ENCODE measurements at places on chromosomes 7 and 10.

DNA sequence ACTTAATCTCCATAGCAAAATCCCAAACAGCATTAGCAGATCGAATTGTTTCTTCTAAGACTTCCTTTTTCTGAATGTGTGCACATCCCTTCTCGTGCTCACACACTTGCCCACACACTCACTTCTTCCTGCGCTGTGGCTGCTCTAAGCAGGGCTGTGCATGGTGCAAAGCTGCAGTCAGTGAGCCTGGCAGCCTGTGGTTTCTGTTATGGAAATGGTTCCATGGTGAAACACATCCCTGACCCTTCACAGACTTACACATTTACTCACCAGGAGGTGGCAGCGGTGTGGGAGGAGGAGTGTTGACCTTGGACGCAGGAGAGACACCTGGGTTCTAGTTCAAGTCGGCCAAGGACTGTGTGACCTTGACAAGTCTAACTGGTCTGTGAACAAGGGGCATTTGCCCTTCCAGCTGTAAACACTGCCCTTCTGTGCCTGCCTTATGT lies 24.9 kb downstream of the MTURN start:
- no peak for DNase-seq

- DNase-seq: no peak
Observed at GRCh38 chr7:111531993-111532392, 30.3 kb downstream of the IMMP2L start.

DNA sequence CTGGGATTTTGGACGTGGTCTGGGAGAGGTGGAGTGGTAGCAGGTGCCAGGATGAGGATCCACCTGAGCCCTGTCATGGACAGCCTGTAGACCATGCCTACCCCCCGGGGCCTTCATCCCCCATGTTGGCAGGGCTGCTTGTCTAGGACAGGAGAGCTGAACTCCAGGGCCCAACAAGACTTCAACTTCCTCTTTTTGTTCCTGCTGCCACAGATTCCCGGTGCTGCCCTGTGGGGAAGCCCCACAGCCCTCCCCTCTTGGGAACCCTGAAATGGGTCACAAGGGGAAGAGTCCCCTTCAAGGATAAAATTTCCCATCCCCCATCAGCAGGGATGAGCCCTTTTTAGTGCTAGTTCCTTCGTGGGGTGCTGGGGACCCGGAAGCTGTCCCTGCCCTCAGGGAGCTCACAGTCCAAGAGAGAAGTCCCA lies 1.3 kb upstream of the CUEDC2 start:
- DNase-seq: no peak

- DNase-seq: no peak
Observed at GRCh38 chr10:107548301-107548700, 383.8 kb upstream of the SORCS1 start.

DNA sequence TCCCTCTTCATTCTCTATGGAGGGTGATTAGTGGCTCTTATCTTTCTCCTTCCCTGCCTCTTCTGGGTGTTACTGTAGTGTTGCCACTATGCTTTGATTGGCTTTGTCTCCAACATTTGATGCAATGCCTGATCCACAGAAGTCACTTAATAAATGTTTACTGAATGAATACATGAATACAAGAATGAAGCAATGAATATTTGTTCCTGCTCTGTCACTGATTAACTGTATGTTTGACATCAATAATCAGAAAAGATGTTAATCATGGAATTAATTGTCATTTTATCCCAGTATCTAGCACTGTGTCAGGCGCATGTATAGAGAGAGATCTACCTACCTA lies 4.3 kb downstream of the ANK3 start:
- no peak for DNase-seq

DNA sequence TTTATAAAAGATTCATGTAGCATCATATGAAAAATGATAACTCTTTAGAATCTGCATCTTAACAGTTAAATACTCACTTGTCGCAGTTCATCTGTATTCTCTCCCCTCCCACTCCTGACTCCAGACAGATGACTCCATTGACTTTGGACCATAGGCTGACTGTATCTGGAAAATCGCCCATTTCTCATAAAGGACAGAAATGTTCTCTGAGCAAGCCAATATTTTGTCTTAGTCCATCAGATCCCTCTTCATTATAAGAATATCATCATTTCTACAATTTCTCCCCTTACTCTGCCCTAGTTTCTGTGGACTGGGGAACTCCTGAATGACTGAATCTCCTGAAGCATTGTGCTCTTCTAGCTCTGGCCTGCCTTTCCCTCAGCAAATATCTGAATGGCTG lies 125.4 kb downstream of the SEMA3D start:
- no peak for DNase-seq

DNA sequence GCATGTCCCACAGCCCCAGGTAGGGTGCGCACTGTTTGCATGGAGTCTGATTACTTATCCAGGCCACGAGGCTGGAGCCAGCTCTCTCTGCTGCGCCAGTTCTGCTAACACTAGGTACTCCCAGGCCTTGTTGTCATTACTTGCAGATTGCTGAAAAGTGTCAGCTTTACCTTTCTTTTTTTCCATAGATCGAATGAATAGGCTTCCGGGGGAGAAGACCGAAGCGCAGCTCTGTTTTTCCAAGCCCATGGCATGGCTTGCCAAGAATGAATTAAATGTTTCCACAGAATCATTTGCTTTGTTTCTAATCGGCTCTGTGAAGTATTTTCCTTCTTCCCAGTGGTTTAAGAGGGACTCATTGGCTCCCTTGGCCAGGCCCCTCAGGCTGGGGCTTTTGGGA lies 285.8 kb downstream of the BMPER start:
- no peak for DNase-seq

- no peak for DNase-seq
Observed at GRCh38 chr7:155506854-155507337, 39.5 kb downstream of the CNPY1 start.

GRCh38 chr7:30950197-30950596 lies 13.6 kb upstream of the GHRHR start:
- DNase-seq: no peak

GRCh38 chr7:140212100-140212881 lies 35.5 kb upstream of the KDM7A start:
- no peak for DNase-seq

All from stimulated activated CD8-positive, alpha-beta memory T cell treated with anti-CD3 and anti-CD28 coated beads, Interleukin-7, amount 100 ng/mL, for 1 hour (primary cell).